ENCODE measurements at places on chromosomes 2 and 18. TPM values are rescaled to one million over a fixed set of nuclear protein-coding genes. Genes with fewer than 3 reads are reported as not detected.

DNA sequence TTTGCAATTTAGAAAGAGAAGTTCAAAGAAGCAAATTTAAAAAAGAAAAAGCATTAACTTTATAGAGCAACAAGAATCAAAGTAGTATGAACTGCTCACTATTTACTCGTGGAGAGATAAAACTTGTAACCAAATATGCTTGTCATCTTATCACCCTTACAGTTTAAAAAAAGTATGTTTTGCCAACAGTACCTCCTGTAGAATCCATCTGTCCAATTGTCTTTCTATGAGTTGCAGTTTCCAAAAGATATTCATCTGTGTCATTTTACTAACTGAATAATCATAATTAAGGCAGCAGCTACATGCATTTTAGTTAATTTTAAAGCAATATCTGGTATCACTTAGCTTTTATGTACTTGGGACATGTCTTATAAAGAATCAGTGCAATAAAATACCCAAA is 1112.3 kb downstream of the DSC3 start:
- H3K27me3 ChIP-seq: no peaks in the 10 kb centered on the region
- no peaks in the 10 kb centered on the region for H3K4me1 ChIP-seq
- no peak overlapping the region for H3K4me3 ChIP-seq
- DNase-seq: no peak

DNA sequence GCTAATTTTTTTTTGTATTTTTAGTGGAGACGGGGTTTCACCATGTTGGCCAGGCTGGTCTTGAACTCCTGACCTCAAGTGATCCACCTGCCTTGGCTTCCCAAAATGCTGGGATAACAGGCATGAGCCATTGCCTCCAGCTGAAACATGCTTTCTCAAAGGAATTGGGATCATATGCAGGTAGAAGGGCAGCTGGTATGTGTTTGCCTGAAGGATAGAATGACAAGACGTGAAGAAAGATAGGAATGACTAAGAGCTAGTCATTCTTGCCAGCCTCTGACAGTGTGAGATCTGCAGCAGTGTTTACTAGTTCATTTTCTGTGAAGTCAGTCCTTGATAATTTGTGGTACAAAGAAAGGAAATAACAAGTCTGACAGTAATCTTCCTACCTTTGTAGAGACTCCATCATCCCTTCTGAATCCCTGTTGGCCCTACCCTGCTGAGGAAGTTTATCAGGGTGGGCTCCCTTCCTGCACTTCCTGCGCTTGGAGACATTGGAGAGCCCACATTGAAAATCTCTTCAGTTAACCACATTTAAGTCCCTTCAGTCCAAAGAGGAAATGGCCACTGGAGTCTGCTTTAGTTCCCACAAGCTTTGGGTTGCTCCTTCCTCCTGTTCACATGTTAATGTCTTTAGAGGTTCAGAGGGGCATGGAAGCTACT is 14.7 kb downstream of the CFLAR start:
- H3K27ac ChIP-seq: peak overlapping the region; percentile 94
- H3K4me3 ChIP-seq: peak overlapping the region; percentile 92
- peaks cover 54% of the 10 kb centered on the region for H3K4me1 ChIP-seq

DNA sequence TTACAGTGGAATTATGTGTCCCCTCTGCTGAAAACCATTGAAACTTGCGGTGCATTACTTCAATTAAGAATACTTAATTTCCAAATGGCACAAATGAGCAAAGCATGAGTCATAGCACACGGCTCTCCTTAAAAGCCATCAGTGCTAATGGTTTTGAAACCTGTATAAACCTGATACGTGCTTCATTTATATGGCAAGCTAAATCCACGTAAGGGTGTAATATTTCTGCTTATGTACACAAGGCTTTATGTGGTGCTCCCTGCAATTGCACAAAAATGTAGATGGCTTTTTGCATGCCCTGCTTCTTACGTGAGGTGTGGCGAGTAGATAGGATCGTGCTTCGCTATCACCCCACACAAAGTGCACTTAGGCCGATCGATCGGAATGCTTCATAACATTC is 840.9 kb downstream of the GALR1 start:
- no peak for DNase-seq
- no peaks in the 10 kb centered on the region for H3K4me1 ChIP-seq
- no peak overlapping the region for H3K27ac ChIP-seq
- no peaks in the 10 kb centered on the region for H3K36me3 ChIP-seq
- H3K4me3 ChIP-seq: no peak overlapping the region

- no peak for DNase-seq
- H3K4me3 ChIP-seq: no peak overlapping the region
- H3K4me1 ChIP-seq: no peaks in the 10 kb centered on the region
- no peak overlapping the region for H3K27ac ChIP-seq
Measured at GRCh38 chr2:240529344-240529999, 28.3 kb downstream of the ANKMY1 start.

DNA sequence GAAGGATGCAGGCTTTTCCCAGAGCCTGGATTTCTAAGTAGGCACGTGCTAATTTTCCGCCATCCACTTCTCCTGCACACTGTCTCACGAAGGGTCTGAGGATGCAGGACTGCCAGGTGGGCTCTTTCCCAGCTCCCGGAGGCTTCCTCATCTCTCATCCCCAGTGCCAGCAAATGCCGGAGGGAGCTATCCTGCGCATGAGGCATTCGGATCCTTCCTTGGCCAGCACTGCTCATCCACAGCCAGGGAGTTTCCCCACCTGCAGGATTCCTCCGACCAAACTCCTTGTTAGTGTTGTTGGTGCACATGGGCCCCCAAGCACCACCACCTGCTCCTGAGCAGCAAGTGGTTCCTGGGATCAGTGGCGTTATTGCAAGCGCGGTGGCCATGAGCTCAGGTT is 5.0 kb downstream of the CNDP1 start:
- no peak overlapping the region for H3K4me3 ChIP-seq
- H3K4me1 ChIP-seq: peaks cover 4% of the 10 kb centered on the region
- H3K27ac ChIP-seq: no peak overlapping the region
- H3K36me3 ChIP-seq: no peaks in the 10 kb centered on the region
- peaks cover 1% of the 10 kb centered on the region for H3K27me3 ChIP-seq

DNA sequence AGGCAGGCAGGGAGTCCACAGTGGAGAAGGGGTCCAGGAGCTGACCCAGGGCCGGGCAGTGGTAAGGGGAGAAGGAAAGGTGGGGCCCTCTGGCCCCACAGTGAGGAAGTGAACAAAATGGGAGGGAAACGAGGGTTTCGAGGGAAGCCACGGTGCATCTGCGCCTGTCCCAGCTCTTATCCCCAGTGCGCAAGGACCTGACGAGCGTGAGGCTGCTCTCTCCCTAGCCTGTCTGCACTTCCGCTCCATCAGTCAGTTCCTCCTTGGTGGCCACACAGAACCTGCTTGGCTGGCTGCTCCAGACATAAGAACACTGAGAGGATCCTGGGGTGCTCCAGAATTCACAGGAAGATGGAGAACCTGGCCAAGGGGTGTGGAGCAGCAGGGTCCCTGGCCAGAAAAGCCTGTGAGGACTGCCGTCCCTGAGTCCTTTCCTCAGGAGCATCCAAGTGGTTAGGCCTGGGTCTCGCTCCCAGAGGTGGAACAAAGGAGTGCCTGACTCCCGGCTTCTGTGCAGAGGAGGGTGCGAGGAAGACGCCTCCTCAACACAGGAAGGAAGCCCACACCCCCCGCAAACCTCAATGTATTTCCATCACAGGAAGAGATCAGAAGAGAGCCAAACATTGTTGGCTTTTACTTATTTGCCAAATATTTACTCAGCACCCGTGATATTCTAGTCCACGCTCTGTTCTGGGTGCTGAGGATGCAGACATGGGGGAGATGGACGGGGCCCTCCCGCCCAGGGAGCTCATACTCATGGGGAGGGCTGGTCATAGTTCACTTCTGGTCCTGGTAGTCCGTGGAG is 43.7 kb upstream of the SEMA4C start:
- H3K27ac ChIP-seq: peak overlapping the region; percentile 73
- peak; percentile 72 for DNase-seq
- peak overlapping the region; percentile 56 for H3K4me3 ChIP-seq
- H3K4me1 ChIP-seq: peaks cover 51% of the 10 kb centered on the region
- H3K36me3 ChIP-seq: peaks cover 7% of the 10 kb centered on the region
- H3K27me3 ChIP-seq: no peaks in the 10 kb centered on the region

GRCh38 chr18:30450927-30451326 is 591.6 kb downstream of the DSC3 start:
- H3K4me1 ChIP-seq: no peaks in the 10 kb centered on the region
- no peak for DNase-seq
- H3K36me3 ChIP-seq: no peaks in the 10 kb centered on the region

DNA sequence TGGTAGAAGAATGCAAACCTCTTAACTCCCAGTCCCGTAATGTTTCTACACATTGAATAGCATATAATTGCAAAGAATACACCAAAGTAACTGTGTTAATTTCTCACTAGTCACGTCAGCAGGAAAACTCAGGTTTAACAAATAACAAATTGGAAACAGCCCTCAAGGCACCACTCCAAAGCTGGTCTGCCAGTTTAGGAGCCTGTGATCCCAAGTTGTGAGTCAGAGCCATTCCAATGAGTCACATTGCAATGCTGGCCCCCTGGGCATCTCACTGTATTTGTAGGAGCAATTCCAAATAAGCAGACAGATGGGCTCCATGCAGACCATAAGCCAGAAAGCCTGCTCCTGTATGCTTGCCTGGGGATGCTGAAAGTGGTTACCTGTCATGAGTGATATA is 143.2 kb upstream of the SETBP1 start:
- no peaks in the 10 kb centered on the region for H3K27me3 ChIP-seq
- DNase-seq: no peak
- H3K4me3 ChIP-seq: no peak overlapping the region
- H3K4me1 ChIP-seq: no peaks in the 10 kb centered on the region
- H3K36me3 ChIP-seq: no peaks in the 10 kb centered on the region

- no peak for DNase-seq
- H3K27me3 ChIP-seq: no peaks in the 10 kb centered on the region
- H3K4me3 ChIP-seq: no peak overlapping the region
- no peaks in the 10 kb centered on the region for H3K4me1 ChIP-seq
- H3K36me3 ChIP-seq: no peaks in the 10 kb centered on the region
Measured at GRCh38 chr2:71687412-71687811, 234.1 kb downstream of the DYSF start.

DNA sequence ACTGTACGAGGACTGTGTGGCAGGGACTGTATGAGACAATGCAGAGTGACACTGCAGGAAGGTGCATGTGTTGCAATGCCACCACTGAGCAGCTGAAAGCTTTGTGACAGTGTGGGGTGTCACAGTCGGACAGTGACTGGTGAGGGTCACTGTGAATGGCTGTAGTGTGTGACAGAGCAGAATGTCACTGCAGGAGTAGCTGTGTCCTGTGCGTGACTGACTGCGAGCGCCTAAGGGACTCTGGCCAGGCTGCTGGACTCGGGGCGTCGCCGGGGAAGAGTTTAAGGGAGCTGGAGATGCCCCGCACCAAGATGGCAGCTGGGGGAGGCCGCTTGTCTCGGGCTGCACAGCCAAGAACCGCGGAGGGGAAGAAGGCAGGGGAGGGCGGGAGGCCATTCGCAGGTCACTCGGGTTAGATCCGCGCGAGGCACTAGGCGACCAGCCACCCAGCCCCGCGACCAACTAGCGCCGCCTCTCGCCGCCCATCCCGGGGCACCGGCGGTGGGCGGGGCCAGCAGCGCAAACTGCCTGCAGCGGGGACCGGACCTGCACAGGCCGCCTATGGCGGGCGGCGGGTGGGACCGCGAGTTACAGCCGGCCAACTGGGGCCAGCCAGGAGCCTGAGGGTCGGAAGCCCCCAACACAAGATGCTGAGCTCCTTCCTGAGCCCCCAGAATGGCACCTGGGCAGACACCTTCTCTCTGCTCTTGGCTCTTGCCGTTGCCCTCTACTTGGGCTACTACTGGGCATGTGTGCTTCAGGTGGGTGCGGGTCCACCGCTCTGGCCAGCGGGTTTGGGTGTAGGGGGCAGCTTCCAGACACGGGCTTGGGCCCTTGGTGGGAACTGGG is at the start of gene ABHD1:
Gene ABHD1 (plus strand): TSS at position 514 of the 849 bp plus-strand sequence. CDS start 134 bp downstream, at position 648.
- no peak within 1 kb of the TSS for H3K27ac ChIP-seq
- peak; percentile 71 for DNase-seq
- peaks cover 17% of the 10 kb centered on the region for H3K27me3 ChIP-seq
- H3K4me3 ChIP-seq: peak within 1 kb of the TSS; percentile 80
- H3K36me3 ChIP-seq: no peaks in the 10 kb centered on the region
- peaks cover 15% of the 10 kb centered on the region for H3K4me1 ChIP-seq

DNA sequence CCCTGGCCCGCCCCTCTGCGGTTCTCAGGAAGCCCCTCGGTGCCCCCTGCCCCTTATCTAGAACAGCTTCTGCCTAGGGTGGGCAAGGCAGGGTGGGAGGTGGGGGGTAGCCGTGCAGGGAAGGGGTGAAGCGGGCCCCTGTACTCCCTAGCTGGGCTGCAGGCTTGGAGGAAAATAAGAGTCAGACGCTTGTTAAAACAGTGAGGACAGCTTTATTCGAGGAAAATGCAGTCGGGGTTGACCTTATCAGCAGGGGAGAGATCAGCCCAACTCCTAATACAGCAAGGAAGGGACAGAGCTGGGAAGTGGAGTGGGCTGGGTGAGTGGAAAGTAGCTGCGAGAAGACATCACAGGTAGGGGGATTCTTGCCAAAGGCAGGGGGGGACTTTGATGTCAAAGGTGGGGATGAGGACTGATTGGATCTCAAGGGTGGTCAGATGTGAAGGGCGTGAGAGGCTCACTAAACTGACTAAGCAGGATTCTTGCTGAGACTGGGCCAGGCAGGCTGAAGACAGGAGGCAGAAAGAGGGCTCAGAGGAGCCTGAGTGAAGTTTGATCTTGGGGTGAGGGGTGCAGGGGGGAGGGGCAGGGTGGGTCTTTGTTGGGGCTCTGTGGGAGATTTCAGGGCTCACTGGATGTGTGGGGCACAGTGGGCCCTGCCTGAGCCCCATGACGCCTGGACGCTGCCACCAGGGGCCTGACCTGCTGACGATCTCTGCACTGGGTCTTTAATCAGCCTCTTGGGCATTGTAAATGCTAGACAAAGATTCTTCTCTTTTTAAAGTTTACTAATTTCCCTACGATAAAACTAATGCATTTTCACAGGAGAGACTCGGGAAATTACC is 29.9 kb downstream of the HPCAL1 start:
- H3K27ac ChIP-seq: peak overlapping the region; percentile 90
- H3K27me3 ChIP-seq: no peaks in the 10 kb centered on the region

DNA sequence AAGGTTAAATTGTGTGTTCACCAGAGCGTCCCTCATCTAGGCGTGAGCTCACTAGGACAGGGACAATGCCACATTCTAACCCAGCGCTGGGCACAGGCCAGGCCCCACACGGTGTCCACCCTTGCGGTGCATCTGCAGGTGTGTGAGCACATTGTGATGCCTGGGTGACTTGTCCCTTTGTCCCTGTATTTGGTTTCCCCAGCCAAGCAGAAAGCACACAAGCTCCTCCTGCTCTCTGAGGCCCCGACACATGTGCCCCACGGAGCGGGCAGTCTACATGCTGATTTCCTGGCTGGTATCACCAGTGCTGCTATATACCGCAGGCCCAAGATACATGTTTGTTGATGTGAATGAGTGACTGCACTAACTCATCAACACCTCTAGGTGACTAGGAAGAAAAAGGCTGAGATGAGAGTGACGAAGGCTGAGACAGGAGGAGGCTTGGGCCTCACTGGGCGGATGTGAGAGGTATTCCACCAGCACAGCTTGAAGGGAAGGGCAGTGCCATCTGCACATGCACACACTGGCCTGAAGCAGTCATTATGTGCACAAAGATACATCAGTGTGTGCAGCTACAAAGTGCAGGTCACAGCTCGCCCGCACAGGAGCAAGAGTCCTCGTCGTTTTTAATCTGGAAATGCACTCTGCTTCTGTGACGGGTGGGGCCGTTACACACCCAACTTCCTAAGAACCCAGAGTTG is 205.9 kb downstream of the EIPR1 start:
- H3K27me3 ChIP-seq: no peaks in the 10 kb centered on the region
- no peaks in the 10 kb centered on the region for H3K4me1 ChIP-seq
- peaks cover 26% of the 10 kb centered on the region for H3K36me3 ChIP-seq
- no peak overlapping the region for H3K27ac ChIP-seq

Gene CHRND
- not detected for total RNA-seq

Gene LYPD6
- total RNA-seq: not detected

Gene INO80B
- 32.8 TPM for total RNA-seq

Gene PPP1R7
- 123 TPM for total RNA-seq

Gene ATP8B1
- not detected for total RNA-seq

Gene RSAD2
- 7.9 TPM for total RNA-seq
